ENCODE measurements at places on chromosomes 4 and X.

GRCh38 chrX:26083093-26083492, 55.0 kb upstream of the MAGEB18 start:
- no peak for DNase-seq

DNA sequence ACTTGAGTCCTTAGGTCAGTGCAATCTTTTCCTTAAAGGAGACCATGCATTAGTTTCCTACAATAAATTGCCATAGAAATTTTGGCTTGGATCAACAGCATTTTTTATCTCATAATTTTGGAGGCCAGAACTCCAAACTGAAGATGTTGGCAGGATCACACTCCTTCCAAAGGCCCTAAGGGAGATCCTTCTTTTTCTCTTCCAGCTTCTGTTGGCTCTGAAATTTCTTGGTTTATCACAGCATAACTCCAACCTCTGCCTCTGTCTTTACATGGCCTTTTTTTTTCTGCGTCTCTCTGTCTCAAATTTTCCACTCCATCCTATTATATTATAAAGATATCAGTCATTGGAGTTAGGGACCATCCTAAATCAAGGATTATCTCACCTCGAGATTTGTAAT, 282.2 kb downstream of the STIM2 start:
- no peak for DNase-seq

DNA sequence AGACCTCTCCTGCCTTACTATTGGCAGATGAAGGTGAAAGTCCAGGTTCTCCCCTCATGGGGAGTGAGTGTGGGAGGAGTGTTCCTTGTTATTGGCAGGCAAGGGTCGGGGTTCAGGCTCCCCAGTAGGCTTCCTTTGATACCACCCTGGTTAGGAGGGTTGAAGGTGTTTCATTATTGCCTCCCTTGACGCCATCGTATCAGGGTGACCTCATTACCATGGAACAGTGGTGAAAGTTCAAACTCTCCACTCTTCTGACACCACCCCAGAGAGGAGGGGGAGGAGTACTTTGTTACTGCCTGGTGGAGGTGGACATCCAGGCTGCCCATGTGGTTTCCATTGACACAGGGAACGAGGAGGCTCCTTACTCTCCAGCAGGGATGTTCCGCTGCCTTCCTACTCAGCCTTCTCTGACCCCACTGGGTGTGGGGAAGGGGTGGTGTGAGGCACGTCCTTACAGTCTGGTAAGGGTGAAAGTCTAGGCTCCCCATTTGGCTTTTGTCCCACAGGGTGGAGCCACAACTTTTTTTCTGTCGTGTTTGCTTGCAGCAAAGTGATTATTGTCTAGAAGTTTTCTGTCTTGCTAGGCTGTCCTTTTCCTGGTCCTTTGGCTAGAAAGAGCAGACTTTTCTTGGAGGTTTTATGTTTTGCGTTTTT, 37.2 kb upstream of the USP9X start:
- DNase-seq, result no peak

DNA sequence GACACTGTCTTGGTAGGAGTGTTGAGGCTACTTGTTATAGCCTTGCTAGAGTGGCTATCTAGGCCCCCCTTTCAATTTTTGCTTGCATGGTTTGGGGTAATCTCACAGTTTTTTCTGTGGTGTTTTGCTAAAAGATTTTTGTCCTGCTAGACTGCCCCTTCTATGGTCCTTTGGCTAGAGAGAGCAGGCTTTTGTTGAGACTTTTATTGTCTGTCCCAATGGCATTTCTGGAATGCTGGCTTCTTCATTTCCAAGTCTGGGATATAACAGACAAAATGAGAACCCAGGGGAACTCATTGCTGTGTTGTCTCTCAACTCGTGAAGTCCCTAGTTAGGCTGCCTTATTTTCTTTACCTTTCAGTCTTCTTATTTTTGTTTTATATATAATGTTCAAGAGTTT, 160.2 kb upstream of the ZC4H2 start:
- DNase-seq, result no peak

- DNase-seq, result no peak
Observed at GRCh38 chrX:139194571-139195280, 335.8 kb upstream of the F9 start.

DNA sequence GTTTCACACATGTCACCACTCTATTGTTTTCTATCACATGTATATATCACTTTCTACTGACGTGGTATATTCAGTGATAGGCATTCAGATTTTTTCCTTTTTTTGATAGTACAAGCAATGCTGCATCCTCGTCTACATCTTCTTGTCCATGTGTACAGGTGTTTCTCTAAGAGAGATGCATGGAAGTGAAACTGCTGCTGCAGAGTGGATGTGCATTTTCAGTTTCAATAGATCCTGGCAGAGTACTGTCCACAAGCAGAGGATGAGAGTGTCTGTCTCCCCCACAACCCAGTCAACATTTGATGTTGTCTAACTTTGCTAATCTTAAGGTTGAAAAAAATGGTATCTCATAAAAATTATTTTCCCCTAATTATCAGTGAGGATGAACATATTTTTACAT, 194.0 kb upstream of the CASK start:
- DNase-seq, result no peak

DNA sequence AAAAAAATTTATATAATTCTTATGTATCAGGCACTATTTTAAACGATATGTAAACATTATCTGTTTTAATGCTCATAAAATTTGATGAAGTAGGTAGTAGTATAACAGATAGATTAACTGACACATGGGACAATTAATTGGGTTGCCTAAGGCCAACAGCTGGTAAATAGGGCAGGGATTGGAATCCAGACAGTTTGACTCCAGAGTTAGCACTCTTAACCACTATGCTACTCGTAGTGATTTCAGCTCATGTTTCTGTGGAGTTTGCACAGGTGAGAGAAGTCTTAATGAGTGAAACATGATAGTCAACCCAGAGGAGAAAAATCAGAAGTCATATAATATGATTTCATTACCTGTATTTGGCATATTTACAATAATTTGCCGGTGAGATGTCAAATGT, 126.0 kb upstream of the WDFY3 start:
- DNase-seq, result no peak

- DNase-seq, result no peak
Observed at GRCh38 chr4:107736924-107737448, 17.0 kb upstream of the PAPSS1 start.
